ENCODE measurements at places on chromosomes 4 and X.

GRCh38 chrX:85828771-85829170, 218.6 kb downstream of the CHM start:
- no peak for DNase-seq

GRCh38 chr4:6391852-6392188, 80.6 kb downstream of the PPP2R2C start:
- DNase-seq: no peak

DNA sequence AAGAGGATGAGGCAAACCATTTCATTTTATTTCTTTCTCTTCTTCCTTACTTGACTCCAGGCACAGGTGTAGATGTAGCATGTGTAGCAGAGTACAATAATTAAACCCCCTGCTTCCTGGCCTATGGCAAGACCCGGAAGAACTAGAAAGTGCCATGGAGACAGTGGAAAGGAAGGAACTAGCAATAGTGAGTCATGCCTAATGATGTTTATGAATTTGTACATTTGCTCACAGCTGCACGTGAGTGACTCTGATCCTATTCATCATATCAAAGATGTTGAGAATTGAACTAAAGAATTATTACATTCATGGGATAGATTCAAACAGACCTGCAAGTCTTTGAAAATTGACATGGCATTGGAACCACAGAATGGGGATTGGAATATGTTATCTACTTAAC, 2233.9 kb upstream of the TENM3 start:
- DNase-seq: no peak

DNA sequence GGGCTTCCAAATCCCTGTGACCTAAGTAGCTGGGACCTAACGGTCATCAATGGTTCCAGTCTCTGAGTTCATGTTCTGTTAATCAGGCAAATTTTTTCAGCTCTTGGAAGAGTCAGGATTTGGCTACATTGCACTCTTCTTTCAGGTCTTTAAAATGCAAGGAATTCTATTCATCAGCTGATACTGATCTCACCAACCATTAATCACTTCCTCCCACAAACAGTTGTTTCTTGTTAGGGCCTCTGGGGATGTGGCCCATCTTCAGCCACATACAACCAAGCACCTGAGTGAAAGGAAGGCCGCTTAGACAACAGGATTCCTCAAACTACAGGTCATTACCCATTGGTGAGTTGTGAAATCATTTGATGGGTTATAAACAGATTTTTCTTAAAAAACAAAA, 71.7 kb downstream of the FANCB start:
- peak; percentile 60 for DNase-seq

DNA sequence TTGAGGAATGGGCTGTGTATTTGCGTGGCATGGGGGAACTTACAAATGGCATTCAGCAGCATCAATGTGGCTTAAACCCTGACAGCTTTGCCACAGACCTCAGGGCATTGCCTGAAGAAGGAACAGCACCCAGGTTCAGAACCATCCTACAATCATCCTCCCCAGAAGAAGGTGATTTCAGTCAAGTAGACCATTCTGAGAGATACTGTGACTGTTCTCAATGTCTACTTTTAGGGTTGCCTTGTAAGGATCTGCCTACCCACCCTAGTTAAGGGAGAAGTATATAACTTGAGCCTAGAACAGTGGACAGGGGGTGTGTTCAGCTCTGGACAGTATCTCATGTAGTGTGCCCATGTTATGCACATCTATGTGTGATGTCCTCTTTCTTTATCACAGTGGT, 1.6 kb upstream of the FGF5 start:
- no peak for DNase-seq

GRCh38 chrX:101417981-101418841, 10.2 kb downstream of the HNRNPH2 start:
- DNase-seq: peak; percentile 28

Data from fibroblast of upper back skin (primary cell).